ENCODE measurements at places on chromosomes 4 and X.

GRCh38 chr4:169136330-169136729, 126.3 kb upstream of the CBR4 start:
- no peak for DNase-seq

- no peak for DNase-seq
These were observed 47.1 kb downstream of the TEC start for GRCh38 chr4:48222491-48222890.

DNA sequence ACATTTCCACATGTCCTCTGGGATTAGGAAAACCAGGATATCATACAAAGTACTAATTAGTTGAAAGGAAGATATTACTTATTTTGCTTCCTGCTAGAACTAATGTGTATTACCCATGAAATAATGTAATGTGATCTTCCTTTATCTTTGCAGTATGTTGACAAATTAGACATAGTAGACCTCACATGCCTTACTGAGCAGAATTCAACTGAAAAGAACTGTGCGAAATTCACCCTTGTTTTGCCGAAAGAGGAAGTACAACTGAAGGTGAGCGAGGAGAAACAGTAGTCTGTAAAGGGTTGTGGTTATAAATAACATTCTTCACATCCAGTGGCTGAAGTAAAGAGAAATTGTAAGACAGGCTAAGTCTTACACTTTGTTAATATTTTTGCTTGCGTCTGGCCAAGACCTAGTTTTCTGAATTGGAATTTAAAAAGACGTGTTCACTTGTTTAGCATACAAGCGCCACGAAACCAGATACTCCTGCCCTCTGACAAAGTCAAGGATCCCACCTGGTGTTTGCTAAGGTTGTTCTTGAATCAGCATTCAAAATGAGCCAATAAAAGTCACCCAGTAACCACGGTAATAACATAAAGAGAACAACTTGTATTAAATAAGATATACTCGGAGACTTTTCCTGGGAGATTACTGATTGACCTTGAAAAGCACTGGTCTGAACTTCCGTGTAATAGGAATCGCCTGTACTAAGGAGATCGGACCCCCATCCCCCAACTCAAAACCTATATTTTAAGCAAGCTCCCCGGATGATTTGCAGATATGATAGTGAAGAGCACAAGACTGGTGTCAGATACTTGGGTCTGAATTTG, 16.9 kb downstream of the STAP1 start:
- DNase-seq: no peak

GRCh38 chr4:154294652-154295350, 196.8 kb downstream of the DCHS2 start:
- no peak for DNase-seq

GRCh38 chr4:100742045-100742444, 224.2 kb upstream of the EMCN start:
- DNase-seq: no peak

- no peak for DNase-seq
These were observed 41.5 kb downstream of the RAB40AL start for GRCh38 chrX:102978594-102978993.

DNA sequence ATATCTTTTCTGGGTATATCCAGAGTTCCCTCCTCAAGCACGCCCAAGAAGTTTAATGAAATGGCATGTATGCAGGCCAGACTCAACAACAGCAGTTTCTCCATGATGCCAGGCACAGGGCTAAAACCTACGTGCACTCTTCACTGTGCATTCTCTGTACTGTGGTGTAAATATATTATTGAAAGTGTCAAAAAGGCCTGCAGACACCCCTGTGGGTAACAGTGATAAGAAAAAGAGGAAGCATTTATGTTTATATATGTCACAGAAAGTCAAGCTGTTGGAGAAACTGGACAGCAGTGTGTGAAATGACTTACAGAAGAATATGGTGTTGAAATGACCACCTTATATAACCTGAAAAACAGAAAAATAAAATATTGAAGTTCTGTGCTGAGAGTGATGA, 29.6 kb upstream of the DCAF8L1 start:
- DNase-seq: no peak

GRCh38 chr4:22500831-22501714, 14.8 kb downstream of the ADGRA3 start:
- DNase-seq: peak; percentile 16

- DNase-seq: no peak
These were observed 33.3 kb upstream of the SULT1B1 start for GRCh38 chr4:69793732-69794131.

DNA sequence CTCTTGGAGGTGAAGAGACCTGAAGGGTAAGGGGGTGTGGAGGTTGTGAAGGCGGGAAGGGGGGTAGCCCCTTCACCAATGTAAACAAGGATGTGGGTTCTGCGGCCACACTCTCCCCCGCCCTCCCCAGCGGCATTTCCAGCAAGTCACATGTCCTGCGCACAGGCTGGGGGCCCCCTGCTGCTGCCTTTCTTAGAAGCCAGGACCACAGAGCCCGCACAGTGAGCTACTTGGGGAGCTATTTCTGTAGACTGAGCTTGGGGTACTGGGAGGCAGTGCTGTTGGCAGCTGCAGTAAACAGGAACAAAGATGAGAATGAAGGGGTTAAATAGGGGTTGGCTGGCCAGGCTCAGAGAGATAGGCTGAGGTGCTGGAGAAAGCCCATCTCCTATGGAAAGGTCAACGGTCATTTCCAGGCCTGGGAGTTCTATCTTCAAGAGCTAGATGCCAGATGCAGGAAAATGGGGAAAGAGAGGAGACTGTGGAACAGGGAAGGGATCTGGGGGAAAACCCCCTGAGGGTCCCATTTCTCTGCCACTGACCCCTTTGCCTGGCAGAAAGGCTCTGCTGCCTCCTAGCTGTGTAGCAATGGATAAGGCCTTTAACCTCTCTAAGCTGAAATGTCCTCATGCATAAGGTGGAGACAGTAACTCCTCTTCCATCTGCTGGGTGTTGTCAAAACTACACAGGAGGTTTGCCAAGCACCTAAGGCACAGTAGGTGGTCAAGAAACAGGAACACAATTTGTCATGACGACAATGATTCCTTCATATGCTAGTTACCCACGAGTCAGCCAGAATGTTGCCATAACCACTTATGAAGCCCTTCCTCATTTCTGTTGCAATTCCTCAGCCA, 18.5 kb upstream of the PIM2 start:
- peak; percentile 82 for DNase-seq

DNA sequence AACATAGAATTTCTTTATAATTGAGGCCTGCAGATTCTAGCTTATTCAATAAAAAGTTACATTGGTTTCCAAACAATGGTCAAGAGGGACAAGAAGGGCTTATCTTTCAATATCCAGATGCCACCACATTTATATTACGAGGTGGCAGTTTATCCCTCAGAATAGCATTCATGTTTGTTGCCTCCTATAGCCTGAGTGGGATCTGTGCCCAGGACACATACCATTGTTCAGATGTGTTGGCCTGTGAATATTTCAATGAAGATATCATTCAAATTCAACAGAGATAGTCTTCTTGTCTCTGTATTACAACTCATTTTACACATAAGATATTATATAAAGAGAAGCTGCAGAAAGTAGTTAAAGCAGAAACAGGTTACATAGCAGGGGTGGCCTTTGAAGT, 20.5 kb downstream of the GLRB start:
- DNase-seq: no peak

- DNase-seq: no peak
These were observed 14.8 kb upstream of the PABPC4L start for GRCh38 chr4:134216411-134216810.

DNA sequence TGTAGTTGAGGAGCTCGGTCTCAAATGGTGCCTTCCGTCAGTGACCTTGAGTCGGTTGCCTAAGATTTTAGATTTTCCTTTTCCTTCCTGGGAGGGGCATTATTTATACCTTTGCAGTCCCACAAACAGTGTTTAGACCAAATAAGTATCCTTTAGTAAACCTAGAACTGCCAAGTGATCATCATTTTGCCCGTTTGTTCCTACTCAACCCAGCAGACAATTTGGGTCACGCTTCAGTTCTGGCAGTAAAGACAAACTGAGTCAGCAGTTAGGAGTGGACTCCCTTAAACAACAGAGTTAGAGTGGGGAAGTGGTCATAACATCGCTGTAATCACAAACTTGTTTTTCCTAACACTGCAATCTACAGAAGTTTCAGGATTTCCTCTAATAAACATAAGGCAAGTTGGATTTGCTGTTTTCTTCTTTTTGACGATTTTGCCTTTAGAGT, 777 bp upstream of the WDFY3 start:
- no peak for DNase-seq

DNA sequence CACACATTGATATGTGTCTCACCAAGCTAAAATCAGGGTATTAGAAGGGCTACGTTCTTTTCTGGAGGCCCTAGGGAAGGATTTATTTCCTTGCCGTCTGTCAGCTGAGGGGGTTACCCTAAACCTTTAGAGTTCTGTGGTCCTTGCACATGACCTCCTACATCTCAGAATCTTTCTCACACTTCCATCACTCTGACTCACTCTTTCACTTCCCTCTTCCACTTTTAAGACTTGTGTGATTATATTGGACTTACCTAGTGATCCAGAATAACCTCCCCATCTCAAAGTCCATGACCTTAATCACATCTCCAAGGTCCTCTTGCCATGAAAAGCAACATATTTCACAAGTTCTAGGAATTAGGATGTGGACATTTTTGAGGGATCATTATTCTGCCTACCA, 53.6 kb upstream of the FUNDC1 start:
- DNase-seq: no peak

DNA sequence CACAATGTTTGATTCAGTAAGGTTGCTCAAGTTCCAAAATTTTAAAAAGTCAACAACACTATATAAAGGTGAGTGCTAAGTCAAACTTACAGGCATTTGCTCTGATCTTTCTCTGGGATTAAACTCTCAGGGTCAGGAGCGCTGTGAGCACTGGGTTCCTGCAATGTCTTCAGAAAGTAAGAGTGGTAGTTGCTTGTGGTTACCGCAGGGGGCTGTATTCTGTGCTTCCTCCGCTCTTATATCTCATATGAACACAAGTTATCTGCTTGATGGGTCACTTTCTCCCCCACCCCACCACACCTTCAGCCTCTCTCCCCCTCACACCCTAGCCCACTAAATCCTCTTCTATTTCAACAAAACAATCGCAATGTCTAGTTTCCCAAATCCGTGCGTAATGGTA, 116.4 kb upstream of the IGSF1 start:
- DNase-seq: no peak

GRCh38 chrX:34813618-34814017, 129.0 kb upstream of the FAM47B start:
- no peak for DNase-seq

DNA sequence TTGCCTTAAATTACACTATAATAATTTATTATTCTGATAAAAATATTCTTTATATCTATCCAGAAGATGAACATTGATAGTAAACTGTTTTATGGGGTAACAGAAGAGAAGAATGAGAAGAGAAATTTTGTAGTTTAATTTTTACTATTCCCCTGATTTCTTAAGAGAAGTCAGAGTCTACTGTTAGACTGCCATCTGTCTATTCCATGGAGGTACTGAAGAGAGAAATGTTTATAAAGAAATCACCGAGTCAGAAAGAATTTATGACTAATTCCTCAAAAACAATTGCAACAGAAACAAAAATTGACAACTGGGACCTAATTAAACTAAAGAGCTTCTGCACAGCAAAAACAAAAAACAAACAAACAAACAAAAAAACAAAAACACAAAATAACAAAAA, 149.9 kb downstream of the FGF16 start:
- no peak for DNase-seq

GRCh38 chrX:55981603-55982002, 250.6 kb upstream of the KLF8 start:
- DNase-seq: no peak

- DNase-seq: no peak
These were observed 25.5 kb downstream of the BBS12 start for GRCh38 chr4:122758033-122758432.

GRCh38 chrX:17046478-17047097, 100.1 kb downstream of the REPS2 start:
- peak; percentile 28 for DNase-seq

DNA sequence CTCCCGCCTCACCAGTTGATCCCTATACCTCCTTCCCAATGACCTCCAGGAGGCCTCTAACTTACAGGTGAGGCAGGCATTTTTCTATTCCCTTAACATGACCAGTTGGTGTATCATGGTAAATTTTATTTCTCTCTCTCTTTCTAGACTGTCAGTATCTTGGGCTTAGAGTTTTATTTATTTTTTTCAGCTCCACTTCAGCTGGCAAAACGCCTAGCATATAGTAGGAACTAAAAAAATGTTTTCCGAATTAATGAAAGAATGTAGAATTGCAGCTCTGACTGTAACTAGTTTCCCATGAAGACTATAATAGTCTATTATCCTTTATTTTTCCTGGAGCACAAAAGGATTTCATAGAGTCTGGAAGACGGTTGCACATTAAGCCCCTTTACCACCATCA, 84.8 kb downstream of the PDE5A start:
- no peak for DNase-seq

- DNase-seq: no peak
These were observed 38.3 kb downstream of the RAPGEF2 start for GRCh38 chr4:159141193-159141592.

DNA sequence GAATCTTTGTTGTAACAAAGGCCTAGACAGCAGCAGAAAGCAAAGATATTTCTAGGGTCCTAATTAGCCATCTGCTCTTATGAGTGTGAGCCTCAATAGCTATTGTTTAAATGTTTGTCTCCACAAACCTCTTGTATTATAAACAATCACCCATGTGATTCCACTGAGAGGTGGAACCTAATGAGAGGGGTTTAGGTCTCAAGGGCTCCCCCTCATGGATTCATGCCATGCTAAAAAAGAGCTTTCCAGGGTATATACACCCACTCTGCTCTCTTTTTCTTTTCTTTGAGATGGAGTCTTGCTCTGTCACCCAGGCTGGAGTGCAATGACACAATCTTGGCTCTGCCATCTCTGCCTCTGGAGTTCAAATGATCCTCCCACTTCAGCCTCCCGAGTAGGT, 42.1 kb downstream of the TRIM61 start:
- DNase-seq: no peak

GRCh38 chrX:134671294-134671693, 13.0 kb upstream of the PLAC1 start:
- no peak for DNase-seq

- DNase-seq: no peak
These were observed 52.6 kb upstream of the DCTD start for GRCh38 chr4:182969651-182970279.

GRCh38 chr4:40990236-40990898, 224.0 kb downstream of the APBB2 start:
- no peak for DNase-seq

DNA sequence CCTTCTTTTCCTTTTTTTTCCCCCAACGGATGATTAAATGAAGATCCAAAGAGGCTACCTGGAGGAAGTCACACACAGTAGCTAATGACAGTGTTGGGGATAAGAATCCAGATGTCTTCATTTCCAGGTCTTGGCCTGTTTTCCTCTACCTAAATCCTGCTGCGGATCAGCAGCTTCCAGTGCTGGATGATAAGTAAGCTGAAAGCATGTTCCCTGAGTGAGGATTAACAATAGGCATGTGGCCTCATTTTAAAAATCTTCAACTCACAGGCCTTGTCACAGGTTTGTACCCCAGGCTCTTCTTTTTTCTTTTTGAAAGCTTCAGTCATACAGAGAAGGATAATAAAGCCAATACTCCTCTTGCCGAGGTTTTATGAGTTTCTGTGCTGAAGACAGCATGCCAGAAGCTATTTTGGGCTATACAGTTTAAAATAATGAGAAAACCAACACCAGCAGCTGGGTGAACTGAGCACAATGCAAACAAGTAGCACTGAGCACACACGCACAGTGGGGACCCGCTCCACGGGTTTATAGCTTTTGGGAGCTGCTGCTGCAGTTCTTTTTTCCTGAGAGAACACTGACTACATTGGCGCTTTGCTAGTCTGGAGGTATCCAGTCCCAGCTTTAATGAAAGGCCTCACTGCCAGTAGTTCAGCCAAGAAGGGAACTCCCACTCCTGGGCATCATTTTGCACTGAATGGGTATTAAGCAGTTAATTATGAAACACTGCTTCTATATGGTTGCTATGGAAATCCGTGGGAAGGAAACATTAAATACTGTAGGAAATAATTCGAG, 184.2 kb upstream of the CTSO start:
- DNase-seq: no peak

Measured in stimulated activated CD4-positive, alpha-beta T cell treated with anti-CD3 and anti-CD28 coated beads, Interleukin-12 subunit alpha, Interleukin-12 subunit beta, amount 100 ng/mL, for 24 hours (primary cell).